ENCODE measurements at places on chromosomes 4 and X.

DNA sequence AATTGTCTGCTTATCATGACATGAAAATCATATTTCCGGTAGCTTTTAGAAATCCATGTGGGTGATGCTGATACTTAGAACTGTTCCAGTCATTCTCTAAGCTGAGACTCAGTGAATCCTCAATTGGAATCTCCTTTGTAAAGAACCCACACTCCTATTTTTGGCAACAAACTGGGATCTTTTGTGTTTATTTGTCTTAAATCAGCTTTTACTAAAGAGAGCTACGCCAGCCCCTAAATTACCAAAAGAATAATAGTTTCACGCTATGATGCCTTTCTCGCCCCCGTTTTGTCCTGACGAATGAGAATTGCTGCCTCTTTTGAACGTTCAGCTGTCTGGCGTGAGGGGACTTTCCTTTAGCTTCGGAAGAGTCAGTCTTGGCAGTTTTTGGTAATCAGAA, 195.9 kb downstream of the SHOX start:
- DNase-seq, result no peak

- no peak for DNase-seq
Measured at GRCh38 chr4:108849611-108850168, 86.8 kb upstream of the ETNPPL start.

- DNase-seq, result no peak
Measured at GRCh38 chr4:140703463-140703862, 52.7 kb downstream of the TBC1D9 start.

- DNase-seq, result no peak
Measured at GRCh38 chr4:37795581-37796195, 30.8 kb upstream of the PGM2 start.

GRCh38 chr4:39384563-39384962, 18.4 kb upstream of the RFC1 start:
- DNase-seq, result no peak

DNA sequence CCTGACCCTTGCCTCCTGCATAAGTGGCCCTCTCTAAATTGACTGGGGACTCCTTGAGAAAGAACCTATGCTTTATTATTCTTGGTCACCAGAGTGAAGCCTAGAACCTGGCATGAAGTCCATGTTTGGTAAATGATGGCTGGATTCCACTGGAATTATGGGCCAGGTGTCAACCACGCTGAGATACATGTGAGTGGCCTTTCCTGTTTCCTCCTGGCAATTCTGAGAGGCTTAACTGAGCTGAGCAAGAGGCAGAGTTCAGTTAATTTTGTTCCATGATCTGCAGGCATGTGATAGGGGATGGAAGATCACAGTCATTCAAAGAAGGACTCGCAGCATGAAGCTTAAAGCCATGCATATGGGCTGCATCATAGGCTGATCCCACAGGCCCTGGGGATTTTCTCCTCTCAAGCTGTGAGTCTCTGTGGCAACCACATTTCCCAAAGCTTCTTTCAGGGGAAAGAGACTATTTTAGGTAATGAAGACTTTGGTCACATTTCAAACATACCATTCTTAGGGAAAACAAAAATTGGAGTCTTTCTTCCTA, 69.4 kb upstream of the CLNK start:
- no peak for DNase-seq

- DNase-seq, result no peak
Measured at GRCh38 chr4:25092139-25092538, 61.4 kb upstream of the LGI2 start.

- no peak for DNase-seq
Measured at GRCh38 chr4:129994715-129995114, 898.8 kb downstream of the C4orf33 start.

GRCh38 chrX:70552130-70552704, 107.6 kb downstream of the DLG3 start:
- no peak for DNase-seq

- no peak for DNase-seq
Measured at GRCh38 chr4:38069271-38069760, 109.1 kb downstream of the PTTG2 start.

DNA sequence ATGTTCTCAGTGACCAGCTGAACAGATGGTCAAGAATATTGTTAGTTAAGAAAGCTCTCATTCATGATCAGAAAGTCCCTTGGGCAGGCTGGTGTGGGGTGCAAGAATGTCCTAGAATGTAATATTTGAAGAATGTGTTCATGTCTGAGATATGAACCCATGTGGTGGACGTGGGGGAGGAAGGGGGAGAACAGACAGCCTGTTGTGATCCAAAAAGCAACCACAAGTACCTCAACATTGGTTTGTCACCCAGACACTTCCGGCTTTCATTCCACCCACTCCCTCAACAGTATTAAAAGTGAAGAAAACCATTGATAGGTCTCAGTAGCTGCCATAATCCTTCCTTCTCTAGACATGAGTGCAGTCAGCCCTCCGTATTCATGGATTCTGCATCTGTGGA, 82.2 kb downstream of the MAML3 start:
- DNase-seq, result no peak

DNA sequence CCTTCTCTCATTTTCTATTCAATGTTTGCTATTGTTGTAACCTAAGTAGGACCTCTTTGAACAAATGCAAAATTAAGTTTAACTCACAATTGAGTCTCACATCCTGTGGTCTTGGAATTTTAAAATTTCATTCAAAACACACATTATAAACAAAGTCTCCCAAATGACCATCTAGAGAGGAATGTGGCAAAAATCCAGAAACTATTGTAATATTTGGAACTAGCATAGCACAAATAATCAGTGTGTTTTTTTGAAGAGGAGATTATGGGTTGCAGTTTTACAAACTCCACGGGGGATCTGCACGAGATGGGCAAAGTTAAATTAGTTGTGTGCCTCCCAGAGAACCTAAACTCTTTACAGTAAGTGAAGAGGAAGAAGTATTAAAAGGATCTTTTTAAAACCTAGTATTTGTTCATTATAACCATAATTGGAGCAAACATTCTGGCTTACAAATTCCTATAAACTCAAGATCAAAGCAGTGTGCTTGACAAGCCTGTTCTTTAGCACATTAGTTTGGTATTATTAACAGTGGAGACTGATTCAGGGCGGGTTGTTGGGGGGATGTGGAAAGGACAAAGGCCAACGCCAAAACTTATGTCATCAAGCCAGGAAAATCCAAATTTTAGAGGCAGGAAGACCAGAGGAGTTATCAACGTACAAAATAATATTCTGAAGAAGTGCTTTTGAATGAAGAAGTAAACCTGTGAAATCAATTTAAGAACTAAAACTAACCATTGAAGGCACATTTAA, 22.4 kb upstream of the RBPJ start:
- no peak for DNase-seq

DNA sequence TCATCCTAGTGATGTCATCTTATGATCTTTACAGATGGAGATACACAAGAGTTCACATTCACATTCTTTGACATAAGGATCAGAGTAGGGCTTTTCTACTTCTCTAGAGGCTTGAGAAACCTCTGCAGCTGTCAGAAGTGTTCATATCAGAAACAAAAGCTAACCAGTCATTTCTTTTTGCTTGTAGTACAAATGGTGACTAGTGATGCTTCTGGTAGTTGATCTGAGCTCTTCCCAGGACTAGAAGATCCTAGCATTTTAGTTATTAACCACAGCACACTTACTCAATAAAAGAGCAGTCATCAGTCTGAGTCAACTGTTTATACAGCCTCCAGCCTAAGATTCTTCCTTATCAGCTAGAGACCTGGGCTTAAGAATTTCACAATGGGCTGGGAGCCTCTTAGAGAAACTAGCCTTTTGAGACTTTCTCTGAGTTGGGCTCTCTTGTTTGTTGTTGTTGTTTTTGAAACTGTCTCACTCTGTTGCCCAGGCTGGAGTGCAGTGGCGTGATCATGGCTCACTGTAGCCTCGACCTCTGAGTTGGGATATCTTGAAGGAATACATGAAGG, 84.1 kb downstream of the TMEM164 start:
- no peak for DNase-seq

DNA sequence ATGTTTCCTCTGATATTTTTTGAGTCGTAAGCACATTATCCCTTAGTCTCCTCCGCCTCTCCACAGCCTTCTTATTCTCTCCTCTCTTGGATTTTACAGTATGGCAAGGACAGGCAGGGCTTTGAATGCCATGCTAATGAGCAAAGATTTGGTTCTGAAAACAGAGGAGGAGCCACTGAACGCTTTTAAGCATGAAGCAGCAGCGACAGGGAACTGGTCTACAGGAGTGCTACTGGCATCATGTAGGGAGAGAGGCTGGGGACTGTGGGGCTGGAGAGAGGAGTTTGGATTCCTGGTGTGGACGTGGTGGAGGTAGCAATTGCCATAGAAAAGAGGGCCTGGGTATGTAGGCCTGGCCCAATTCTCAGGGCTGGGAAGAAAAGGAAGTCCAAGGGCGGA, 4.6 kb upstream of the CD99L2 start:
- no peak for DNase-seq

DNA sequence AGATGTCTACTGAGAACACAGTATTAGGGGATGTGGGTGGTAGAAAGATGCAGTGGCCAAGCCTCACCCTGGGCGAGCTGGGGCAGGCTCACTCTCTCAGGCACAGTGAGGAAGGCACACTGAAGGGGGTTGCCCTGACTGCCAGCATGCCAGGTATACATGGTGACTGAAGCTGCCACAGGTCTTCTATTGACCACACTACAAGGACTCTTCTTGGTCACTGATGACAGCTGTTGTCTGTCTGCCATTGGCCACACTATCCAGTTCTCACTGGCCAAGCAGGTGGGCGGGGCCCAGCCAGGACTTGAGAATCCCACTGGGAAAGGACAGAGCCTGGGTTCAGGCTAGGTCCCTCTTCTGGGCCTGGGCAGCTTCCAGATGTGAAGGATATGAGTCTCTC, 39.7 kb upstream of the TBC1D14 start:
- DNase-seq, result no peak

GRCh38 chr4:3330707-3331106, 37.9 kb downstream of the RGS12 start:
- DNase-seq, result no peak

DNA sequence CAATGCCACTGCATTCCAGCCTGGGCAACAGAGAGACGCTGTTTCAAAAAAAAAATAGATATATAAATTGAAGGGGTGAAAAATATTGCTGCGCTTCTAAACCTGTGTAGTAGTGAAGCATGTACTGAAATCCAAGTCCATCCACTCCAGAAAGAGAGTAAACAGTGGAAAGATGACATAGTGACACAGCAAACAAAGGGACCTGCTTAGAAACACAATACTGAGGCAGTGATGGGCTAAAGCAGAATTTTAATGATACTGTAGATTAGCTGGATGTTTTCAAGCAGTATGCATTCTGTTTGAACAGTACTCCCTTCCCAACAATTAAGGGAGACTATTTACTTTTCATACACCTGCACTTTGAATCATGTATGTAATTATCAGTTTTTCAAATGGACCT, 42.5 kb downstream of the TFDP3 start:
- no peak for DNase-seq

DNA sequence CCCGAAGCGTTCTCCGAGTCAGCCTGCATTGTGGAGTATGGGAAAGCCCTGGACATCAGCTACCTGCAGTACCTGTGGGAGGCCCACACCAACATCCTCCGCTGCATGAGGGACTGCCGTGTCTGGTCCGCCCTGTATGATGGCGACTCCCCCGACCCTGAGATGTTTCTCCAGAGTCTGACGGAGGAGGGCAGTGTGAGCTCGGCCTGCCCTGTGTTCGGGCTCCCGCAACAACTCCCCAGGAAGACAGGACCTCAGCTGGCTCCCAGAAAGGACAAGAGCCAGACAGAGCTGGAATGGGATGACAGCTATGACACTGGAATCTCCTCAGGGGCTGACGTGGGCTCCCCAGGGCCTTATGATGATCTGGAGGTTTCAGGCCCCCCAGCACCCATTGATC, 111.3 kb downstream of the GATB start:
- DNase-seq, result no peak

GRCh38 chr4:25313201-25313895, 774 bp downstream of the ZCCHC4 start:
- no peak for DNase-seq

GRCh38 chrX:133653358-133653757, 238.1 kb upstream of the GPC4 start:
- DNase-seq, result no peak

- no peak for DNase-seq
Measured at GRCh38 chrX:113919387-113919786, 664.5 kb upstream of the HTR2C start.

DNA sequence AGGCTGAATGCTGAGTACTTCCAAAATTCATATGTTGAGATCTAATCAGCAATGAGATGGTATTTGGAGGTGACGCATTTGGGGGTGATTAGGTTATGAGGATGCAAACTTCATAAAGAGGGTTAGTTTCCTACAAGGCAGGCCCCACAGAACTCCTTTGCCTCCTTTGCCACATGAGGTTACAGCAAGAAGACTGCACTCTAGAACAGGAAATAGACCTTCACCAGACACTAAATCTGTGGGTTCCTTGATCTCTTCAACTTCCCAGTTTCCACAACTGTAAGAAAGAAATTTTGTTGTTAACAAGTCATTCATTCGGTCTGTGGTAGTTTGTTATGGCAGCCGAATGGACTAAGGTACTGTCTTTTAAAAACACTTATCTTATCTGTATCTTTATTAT, 681.9 kb upstream of the HS3ST1 start:
- DNase-seq, result no peak

DNA sequence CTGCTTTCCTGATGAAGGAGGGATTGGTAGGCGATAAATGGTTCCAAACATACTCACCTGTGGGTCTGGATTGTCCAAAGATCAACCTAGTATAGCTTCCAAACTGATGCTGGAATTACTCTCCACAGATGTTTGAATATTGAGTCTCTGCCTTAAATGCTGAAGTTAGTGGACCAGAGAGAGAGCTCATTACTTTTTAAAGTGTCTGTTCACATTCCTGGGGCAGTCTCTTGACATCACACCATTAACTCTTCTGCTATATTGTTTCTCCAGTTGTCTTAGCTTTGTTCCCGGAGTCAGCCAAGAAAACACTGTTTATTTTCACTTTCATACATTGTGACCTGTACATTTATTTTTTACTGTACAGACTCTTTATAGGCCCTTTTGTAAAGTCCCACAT, 35.4 kb downstream of the ARHGEF38 start:
- DNase-seq, result no peak

DNA sequence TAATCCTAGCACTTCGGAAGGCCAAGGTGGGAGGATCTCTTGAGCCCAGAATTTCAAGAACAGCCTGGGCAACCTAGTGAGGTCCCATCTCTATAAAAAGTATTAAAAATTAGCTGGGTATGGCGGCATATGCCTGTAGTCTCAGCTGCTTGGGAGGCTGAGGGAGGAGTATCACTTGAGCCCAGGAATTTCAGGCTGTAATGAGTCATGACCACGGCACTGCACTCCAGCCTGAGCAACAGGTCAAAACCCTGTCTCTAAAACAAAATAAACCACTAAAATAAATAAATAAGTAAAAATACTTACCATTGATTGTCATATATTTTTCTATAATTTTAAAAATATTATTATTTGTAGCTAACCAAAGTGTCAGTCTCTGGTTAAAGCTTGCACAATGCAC, 315.6 kb upstream of the SMIM31 start:
- DNase-seq, result no peak

DNA sequence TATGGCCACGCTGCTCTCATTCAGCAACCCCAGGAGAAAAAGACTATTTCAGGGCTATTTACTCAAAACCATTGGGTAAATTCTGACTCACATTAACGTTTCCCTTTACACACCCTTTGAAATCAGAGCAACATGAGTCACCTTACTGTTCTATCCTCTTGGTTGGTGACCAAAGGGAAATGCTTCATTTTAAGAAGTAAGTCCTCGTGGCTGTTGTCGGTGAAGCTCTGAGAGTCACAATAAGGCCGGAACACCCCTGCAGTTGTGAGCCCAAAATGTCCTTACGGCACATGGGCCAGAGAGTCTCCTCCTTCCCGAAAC, 56.3 kb upstream of the SPRY1 start:
- DNase-seq, result no peak

GRCh38 chr4:183320211-183321059, at the start of gene CLDN22:
TSS of gene CLDN22 (minus strand) at chr4:183320276. CDS start at chr4:183320218, 58 bp downstream.
- no peak for DNase-seq

All from midbrain (tissue), 1 donor.